ENCODE measurements at places on chromosomes 5 and 9. TPM values are rescaled to one million over a fixed set of nuclear protein-coding genes. Genes with fewer than 3 reads are reported as not detected.
A peak's percentile ranks its signal among the peaks of the same experiment; 100 is the strongest.

GRCh38 chr9:131727184-131727759 is 12.6 kb downstream of the RAPGEF1 start:
- DNase-seq, result no peak

The TMEFF1 gene
- total RNA-seq, result not detected

GRCh38 chr5:73968729-73969128 is 342.7 kb downstream of the ARHGEF28 start:
- DNase-seq, result no peak

- DNase-seq, result no peak
Observed at GRCh38 chr9:2709645-2710101, 7.6 kb upstream of the KCNV2 start.

DNA sequence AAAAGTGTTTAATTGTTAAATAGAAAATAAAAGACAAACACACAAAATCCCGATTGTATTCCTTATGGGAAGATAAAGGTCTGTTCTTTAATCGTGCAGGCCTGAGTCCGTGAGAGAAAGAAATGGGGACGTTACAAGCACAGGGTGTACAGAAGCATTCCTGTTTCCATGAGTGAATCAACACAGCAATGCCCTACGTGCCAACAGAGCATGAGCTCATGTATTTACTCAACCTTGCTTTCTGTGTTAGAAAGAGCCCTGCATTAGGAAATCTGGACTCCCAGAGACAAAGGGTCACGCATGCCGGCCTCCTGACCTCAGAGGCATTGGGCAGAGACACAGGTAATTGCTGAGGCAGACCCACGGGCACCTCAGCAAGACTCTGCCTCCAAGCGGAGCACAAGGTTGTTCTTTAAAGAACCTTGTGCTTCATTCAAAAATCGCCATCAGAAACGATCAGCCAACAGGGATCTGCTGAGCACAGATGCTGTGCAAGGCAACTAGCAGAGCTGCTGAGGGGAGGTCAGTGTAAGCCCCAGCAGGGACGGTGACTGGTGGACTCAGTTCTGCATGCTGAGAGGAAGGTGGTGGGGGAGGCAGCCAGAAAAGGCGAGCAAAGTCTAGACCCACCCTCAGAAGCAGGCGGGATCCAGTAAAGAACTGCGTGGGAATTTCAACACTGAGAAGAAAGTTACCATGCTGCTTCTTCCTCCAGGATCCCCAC is 101.0 kb downstream of the TLE1 start:
- peak; percentile 83 for DNase-seq
